ENCODE measurements at places on chromosomes 4 and X.
A peak's percentile ranks its signal among the peaks of the same experiment; 100 is the strongest.

GRCh38 chrX:33741807-33742206, 390.3 kb downstream of the FAM47A start:
- no peak for DNase-seq

- DNase-seq = no peak
Observed at GRCh38 chr4:163568843-163569242, 74.4 kb downstream of the TMA16 start.

DNA sequence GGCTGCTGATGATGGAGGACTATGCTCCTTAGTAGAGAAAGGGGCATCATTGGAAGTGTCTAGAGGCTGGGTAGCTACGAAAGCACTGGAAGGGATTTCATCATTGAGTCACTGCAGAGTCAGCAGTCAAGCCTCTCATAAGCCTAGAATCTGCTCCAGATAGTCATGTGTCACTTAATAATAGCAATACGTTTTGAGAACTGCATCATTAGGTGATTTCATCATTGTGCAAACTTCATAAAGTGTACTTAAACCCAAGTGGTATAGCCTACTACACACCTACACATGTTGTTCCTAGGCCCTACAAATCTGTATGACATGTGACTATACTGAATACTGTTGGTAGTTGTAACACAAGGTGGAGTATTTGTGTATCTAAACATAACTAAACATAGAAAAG, 165.6 kb downstream of the PTTG2 start:
- no peak for DNase-seq

GRCh38 chr4:87912164-87913004, 63.1 kb upstream of the SPP1 start:
- DNase-seq = no peak

DNA sequence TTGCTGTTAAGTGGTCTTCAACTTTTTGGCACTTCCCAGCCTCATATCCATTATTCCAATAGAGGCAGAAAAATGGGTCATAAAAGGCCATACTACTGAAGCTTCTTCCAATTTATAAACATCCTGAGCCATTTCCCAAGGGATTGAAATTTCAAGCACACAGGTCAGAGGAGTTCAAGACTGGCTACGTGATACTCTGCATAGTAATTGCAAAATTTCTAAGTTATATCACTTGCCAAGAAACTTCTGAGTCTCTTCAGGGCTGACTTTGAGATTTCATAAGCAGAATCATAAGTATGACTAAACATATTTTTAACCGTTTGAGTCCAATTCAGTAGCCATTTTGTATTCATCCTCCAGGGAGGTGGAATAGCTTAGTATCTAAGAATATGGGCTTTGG, 75.6 kb upstream of the RXFP1 start:
- no peak for DNase-seq

GRCh38 chr4:8250227-8250626, 19.3 kb upstream of the HTRA3 start:
- DNase-seq = no peak

GRCh38 chr4:29113960-29114359, 1606.2 kb upstream of the PCDH7 start:
- DNase-seq = no peak

DNA sequence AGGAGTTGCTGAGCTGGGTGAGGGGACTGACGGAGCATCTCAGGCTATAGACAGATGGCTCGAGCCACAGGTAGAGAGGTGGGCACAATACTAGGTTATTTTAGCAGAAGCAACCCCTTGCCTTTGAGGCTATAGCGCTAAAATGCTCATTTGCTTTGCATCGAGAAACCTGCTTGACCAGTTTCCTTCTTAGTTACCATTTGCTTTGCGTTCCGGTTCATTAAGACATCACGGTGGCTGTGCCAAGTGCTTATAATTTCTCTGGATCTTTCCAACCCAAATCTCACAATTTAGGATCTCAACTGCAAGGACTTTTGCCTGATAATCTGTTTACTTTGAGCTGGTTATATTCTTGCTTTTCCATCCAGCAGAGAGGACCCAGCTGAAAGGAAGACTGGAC, 40.8 kb downstream of the DLG3 start:
- no peak for DNase-seq

- no peak for DNase-seq
Observed at GRCh38 chr4:122118243-122118642, 33.9 kb upstream of the BLTP1 start.

GRCh38 chr4:98446499-98447375, 185.6 kb downstream of the RAP1GDS1 start:
- no peak for DNase-seq

GRCh38 chrX:140918398-140919038, 83.9 kb upstream of the SPANXB1 start:
- DNase-seq = peak; percentile 37

DNA sequence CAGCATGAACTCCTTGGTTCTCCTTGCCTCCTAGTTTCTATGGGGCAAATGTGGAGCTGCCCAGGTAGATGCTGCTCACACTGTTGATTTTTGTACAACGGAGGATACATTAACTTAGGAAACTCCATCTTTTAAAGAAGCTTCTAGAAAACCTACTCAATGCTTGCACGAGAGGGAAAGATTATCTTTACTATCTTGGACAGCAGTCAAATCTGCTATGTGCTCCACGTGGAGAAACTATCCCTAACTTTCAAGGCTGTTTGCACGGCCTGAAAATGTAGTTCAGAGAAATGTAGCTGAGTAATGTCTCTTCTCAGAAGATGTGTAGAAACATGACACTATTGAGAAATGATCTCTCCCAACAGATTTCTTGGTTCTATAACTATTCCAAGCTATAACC, 1530.9 kb upstream of the PABPC4L start:
- no peak for DNase-seq

DNA sequence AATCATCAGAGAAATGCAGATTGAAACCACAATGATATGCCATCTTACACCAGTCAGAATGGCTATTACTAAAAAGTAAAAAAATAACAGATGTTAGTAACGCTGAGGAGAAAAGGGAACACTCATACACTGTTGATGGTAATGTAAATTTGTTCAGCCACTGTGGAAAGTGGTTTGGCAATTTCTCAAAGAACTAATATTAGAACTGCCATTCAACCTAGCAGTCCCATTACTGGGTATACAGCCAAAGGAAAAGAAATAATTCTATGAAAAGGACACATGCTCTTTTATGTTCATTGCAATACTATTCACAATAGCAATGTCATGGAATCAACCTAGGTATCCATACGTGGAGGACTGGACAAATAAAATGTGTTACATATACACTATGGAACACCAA, 566.3 kb downstream of the STPG2 start:
- DNase-seq = no peak

- no peak for DNase-seq
Observed at GRCh38 chrX:57528670-57529255, 63.0 kb upstream of the ZXDB start.

GRCh38 chrX:137547291-137547690, 18.6 kb upstream of the ZIC3 start:
- no peak for DNase-seq

DNA sequence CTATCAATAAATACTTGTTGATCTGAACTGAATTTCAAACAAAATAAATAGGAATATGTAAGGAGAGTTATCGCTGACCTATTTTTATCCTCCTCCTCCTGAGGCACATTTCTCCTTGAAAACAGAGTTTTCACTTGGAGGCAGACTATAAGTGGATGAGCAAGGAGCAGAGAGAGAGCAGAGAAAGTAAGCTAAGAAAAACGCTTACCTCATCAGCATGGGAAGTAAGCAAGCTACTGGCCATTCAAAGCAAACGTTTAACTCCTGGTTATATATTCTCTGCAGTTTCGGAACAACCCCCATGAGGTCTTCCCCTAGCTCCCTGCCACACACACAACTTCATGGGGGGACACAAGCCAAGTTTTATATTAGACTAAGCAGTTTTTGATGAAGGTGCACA, 13.2 kb downstream of the ZDHHC9 start:
- DNase-seq = no peak

GRCh38 chr4:100075486-100076270, 114.6 kb downstream of the DDIT4L start:
- no peak for DNase-seq

GRCh38 chr4:36249610-36250009, 5.3 kb upstream of the ARAP2 start:
- no peak for DNase-seq

DNA sequence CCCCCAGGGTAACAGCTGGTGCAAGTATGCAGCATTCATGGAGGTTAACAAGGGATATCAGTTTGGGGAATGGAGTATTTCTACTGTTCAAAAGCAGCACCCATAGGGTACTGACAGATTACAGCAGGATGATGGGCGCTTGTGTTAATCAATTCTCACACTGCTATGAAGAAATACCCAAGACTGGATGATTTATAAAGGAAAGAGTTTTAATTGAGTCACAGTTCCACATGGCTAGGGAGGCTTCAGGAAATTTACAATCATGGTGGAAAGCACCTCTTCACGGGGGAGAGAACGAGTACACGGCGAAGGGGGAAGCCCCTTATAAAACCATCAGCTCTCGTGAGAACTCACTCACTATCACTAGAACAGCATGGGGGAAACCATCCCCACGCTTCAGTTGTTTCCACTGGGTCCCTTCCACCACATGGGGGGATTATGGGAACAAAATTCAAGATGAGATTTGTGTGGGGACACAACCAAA, 64.1 kb downstream of the TNIP2 start:
- no peak for DNase-seq

DNA sequence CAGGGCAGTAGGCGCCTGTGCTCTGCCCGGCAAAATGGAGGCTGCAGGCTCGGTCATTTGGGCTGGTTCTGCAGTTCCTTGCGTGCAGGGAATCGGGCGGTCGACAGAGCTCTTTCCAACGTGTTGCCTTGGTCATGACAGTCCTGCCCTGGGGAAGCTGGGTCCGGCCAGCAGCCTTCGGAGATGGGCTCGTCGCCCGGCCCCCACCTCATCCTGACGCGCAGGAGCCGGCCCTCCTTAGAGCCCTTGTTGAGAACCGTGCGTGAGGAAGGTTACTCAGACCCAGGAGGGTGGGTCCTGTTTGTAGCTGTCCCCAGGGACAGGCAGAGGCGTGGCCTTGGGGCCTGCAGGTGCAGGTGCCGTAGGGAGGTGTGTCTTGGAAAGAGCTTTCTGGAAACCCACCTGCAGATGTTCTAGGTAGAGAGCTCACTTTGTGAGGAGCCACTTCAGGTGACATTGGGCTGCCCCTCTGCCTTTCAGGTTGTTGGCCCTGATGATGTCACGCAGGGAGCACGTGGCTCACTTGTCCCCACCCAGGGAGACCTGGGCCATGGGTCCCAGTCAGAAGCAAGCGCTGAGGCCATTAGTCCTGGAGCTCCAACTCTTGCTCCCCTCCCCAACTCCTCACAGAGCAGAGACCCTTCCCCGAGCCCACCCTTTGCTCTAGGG, 15.2 kb upstream of the HGFAC start:
- DNase-seq = no peak

DNA sequence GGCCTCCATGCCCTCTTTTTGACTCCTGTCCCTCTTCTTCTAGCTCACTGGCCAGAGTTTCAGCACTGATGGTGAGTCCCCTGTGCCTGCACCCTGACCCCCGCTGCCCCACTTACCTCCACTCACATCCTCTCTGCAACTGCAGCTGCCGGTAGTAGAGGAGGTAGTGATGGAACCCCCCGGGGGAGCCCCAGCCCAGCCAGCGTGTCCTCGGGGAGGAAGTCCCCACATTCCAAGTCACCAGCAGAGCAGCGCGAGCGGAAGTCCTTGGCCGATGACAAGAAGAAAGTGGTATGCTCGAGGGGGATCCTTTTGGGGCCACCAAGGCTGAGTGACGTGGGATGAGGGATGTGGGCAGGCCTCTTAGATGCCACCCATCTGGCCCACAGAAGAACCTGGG, 5.8 kb downstream of the ARAF start:
- no peak for DNase-seq

GRCh38 chr4:51906167-51906958, 63.4 kb downstream of the DCUN1D4 start:
- DNase-seq = no peak

DNA sequence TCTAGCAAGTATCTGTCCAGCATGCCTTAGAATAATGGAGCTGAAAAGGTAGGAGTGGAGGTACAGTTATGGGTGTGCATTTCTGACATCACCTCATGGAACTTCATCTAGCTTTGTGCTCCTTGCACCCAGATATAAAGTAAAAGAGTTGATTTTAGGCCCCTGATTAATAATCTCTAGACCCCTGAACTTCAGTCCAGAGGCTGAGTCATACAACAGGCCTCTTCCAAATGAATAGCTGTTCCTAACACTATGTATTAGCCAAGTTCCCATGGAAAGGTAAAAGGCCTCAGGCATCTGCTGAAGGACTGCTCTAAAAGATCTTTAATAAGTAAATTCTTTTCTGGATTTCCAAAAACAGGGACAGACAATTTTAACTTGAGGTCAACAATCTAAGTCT, 16.2 kb downstream of the TBC1D9 start:
- DNase-seq = no peak

- no peak for DNase-seq
Observed at GRCh38 chr4:48681856-48682255, 98.2 kb downstream of the FRYL start.

DNA sequence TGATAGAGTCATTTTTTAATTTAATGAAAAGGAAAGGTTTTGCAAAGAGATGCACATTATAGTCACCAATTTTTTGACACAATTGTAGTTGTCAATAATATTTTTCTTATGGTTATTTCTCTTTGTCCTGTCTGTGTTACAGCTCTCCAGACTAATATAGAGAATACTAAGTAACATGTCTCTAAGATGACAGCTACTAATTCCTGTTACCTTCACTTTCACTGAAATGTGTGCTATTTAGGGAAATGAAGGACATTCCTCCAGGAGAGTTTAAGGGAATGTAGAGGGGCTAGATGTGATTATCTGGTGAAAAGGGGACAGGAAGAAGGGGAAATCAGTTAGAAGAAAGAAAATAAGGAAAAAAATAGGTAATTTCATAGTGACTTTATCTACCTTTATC, 1.4 kb downstream of the KLHL5 start:
- DNase-seq = no peak

DNA sequence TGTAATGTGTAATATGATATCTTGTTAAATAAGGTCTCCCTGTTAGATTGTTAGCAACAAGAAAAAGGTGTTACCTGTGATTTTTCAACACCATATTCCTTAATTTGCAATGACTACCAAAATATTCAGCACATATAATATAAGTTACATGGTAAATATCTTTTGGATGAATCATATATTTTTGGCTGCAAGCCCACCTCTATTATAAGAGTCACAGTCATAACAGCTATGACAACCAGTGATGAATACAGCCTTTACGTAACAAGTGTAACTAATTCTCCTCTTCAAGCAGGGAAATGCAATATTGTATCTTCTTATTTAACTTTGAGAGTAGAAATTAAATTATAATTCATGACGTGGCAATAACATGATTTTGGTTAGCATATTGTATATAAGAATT, 187.0 kb downstream of the NLGN4X start:
- DNase-seq = no peak

GRCh38 chr4:103370336-103370735, 172.2 kb upstream of the CENPE start:
- no peak for DNase-seq

DNA sequence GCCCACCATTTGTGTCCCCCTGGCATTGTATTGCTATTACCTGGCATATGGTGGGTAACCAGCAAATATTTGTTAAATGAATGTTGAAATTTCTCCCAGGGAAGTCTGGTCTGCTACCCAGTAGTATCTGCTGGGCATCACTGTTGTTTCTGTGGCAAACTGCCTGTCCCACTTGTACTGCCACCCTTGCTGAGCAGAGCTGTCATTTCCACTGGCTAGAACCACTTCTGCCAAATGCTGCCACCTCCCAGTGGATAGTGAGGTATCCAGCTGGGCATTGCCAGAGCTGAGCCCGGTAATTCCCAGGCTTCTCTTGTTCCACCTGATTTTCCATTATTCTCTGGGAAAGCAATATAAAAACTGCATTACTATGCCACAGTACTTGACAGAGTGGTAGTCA, 186.7 kb upstream of the NOCT start:
- no peak for DNase-seq

Measured in right forelimb (tissue), 1 donor.